HuH-7 (cell line): ENCODE measurements at places on chromosomes 7 and 10.

GRCh38 chr10:22986771-22987542, 59.1 kb downstream of the ARMC3 start:
- DNase-seq, result no peak

GRCh38 chr10:68305854-68306253, 26.0 kb upstream of the HNRNPH3 start:
- DNase-seq, result no peak

GRCh38 chr10:105969884-105970377, 1194.6 kb downstream of the SORCS1 start:
- DNase-seq, result no peak

GRCh38 chr10:114519306-114519669, 115.0 kb upstream of the AFAP1L2 start:
- DNase-seq, result no peak

GRCh38 chr10:72069751-72070526, 18.4 kb downstream of the SPOCK2 start:
- no peak for DNase-seq

- no peak for DNase-seq
These were observed 7.2 kb downstream of the MINDY4 start for GRCh38 chr7:30778255-30779025.

- no peak for DNase-seq
These were observed 17.5 kb downstream of the STEAP1B start for GRCh38 chr7:22482503-22482902.
